ENCODE measurements at places on chromosomes 3 and 15.

GRCh38 chr3:17942856-17943255 is 200.4 kb upstream of the TBC1D5 start:
- peak; percentile 26 for DNase-seq

- DNase-seq: no peak
These were observed 304.8 kb upstream of the CTDSPL start for GRCh38 chr3:37556789-37557301.

DNA sequence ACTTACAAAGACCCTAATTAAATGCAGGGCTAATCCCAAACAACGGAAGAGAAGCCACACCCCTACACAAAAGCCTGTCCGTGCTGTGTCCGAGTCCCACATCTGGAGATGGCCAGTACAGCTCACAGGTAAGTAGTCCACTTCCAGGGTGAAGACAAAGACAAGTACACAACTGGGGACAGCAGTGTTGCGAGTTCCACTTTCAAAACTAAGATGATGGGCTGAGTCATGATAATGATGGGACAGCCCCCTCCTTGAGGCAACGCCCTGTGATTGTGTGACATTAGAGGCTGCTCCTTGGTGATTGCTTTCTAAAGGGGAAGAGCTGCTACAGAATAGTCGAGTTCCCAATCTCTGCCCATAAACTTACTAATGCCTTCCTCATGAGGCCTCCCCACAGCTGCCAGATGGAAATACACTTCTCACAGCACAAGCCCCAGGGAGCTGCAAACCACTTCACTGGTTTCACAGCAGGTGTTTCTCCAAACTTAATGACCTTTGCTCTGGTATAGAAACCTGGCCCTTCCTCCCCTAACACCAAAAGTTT is 27.6 kb downstream of the RFT1 start:
- peak; percentile 47 for DNase-seq

DNA sequence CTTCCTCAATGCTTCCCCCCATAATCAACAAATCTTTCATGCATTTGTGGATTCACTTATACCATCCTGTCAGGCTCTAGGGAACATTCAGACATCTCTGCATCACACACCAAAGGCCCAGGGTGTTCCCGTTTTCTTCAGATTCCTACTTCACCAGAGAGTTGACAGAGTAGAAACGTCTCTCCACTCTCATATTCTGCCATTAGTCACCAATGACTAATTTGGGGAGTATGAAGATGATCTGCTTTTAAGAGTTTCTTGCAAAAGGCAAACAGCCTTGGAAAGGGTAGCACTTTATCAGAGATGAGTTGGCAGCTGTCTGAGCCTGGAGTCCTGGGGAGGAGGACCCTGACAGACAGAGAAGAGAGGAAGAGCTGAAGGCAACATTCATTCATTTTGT is 55.8 kb upstream of the DGKG start:
- peak; percentile 69 for DNase-seq

DNA sequence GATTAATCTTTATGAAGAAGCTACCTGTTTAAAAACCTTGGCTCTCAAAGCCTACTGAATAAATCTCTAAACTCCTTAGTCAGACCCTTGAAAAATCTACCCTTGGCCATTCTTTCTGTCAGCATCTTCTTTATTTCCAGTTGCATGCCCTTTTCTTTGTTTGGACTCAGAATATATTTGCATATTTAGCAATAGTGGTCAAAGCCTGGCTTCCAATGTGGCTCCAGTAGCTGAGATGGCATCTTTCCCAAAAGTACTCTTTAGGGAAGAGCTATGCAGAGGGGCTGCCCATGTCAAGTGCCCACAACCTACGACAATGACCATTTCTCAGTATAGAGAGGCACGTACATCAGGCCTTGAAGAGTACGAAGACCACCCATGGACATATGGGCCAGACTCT is 47.2 kb downstream of the TLNRD1 start:
- DNase-seq: no peak

GRCh38 chr3:198018416-198018815 is 58.4 kb downstream of the LMLN start:
- DNase-seq: no peak

DNA sequence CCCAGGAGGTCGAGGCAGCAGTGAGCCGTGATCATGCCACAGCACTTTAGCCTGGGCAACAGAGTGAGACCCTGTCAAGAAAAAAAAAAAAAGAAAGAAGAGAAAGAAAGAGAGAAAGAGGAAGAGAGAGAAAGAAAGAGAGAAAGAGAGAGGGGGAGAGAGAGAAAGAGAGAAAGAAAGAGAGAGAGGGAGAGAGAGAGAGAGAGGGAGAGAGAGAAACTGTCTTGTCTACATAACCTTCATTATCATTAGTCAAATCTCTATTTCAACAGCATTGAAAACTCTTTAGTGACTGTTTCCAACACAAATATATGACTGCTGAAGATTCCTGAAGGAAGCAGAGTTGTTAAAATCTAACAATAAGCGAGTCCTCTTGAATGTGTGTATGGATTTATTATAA is 304.3 kb downstream of the MAGI1 start:
- DNase-seq: no peak

GRCh38 chr3:60669636-60670035 is 581.6 kb downstream of the FHIT start:
- no peak for DNase-seq

Data from AG20443 (cell line).